ENCODE measurements at places on chromosomes 3 and 15.
A peak's percentile ranks its signal among the peaks of the same experiment; 100 is the strongest.

GRCh38 chr3:113231391-113231790 is 20.0 kb downstream of the BOC start:
- no peak for DNase-seq

DNA sequence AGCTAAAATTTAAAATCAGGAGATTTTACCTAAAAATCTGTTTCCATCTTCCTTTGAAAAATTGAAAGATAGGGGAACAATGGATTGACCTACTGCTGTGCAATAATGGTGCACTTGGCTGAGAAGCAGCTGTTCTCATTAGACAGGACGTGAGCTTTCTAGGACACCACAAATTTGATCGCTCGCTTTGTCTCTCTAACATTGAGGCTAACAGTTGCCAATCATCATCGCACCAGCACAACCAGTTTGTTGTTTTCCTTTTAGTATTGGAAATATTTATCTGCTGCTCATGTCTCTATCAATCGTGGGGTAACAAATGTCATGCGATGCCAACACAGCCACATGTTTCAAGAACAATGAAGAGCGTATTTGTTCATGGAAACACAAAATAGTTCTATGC is 228.8 kb upstream of the P2RY1 start:
- DNase-seq: no peak

- DNase-seq: no peak
Observed at GRCh38 chr3:169512991-169513390, 150.5 kb downstream of the MECOM start.

- DNase-seq: no peak
Observed at GRCh38 chr3:135368316-135368715, 573.3 kb downstream of the EPHB1 start.

GRCh38 chr15:37137221-37137620 is 36.9 kb upstream of the MEIS2 start:
- no peak for DNase-seq

DNA sequence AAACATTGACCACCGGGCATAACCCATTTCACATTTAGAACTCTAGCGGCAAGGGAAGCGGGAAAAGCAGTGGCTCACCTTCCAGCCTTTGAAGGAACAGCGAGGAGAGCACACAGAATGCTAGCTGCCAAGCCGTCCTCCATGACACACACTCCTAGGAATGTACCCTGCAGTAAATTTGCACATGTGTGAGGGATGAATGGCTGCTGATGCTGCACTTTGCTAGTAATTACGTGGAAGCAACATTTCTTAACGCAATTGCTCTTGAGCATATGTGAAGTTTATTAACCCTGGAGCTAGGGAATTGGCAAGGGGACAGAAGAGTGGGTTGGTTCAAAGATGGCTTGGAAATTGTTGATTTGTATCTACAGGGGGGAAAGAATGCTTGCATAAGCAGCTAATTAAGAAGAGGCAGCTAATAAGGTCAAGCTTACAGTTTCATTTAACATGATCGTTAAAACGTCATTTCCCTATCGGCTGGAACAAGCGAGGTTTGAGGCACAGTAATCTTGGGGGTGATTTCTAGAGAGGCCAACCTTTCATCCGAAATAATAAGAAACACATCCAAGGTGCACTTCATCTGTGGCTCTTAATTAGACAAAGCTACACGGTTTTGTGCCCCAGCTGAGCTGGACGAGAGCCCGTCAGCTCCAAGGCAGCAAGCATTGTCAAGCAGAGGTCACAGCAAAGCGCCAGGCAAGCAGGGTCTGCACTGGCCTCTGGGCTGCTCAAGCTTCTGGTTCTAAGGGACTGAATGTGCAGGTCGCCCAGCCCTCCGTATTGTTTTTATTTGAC is 123.4 kb downstream of the CHSY1 start:
- DNase-seq: no peak

DNA sequence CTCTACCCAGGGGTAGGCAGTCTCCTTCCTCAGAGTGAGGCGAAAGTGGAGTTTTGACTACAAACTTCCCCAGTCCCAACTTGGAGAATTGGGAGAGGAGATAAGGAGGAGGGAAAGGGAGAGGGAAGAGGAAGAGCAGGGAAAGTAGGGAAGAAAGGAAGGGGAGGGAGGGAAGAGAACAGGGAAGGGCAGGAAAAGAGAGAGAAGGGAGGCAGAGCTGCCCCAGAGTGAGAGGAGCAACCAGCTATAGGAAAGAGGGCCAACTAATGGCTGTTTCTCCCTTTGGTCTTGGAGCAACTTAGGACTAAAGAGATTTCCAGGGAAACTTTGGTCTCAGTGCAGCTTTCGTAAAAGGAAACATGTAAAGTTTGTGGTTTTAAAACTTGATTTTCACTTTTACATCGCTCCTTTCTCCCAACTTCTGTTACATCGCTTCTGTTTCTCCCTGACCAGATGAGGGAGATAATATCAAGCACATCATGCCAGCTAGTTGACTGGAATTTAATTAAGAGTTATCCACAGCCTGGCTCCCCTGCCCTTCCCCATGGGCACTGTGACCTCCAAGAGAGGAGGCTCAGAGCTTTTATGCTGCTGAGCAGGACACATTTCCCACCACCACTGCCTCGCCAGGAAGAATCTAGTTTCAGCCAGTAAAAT is 1.4 kb downstream of the CA12 start:
- DNase-seq: no peak

GRCh38 chr15:74489518-74490338 is 28.8 kb upstream of the UBL7 start:
- peak; percentile 90 for DNase-seq

DNA sequence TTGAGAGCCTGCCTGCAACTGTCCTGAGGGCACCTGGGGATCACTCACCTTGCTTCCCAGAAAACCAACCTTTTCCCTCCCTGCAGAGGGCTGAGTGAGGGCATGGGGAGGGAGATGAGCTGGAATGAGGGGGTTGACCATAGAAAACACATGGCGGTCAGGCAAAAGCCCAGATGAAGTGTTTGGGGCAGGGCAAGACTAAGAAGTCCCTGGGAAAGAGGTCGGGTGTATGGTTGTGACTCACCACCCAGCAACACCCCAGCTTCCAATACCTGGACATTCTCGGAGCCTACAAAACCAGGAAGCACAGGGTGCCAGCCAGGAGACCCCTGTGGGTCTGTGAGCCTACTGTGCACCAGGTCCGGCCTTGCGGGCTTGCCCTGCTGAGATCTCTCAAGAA is 95.3 kb upstream of the ATP2B2 start:
- DNase-seq: no peak

- DNase-seq: no peak
Observed at GRCh38 chr15:71511796-71512681, 298.3 kb upstream of the NR2E3 start.

DNA sequence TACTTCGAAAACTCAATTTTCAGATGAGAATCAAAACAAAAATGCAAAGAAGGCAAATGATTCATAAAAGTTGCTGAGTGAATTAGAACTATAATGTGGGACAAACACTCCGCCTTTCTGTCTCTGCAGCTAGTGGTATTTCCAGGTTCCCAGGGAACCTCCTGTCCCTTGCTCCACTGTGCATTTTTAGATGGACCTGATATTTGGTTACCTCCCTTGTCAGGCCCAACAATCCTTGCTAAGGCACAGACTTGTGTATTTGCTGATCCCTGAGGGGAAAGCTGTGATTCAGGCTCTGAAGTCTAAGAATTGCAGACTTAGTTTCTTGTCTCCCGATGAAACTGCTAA is 162.7 kb downstream of the LPP start:
- no peak for DNase-seq

GRCh38 chr15:59349680-59350420 is 22.8 kb downstream of the MYO1E start:
- DNase-seq: peak; percentile 52

DNA sequence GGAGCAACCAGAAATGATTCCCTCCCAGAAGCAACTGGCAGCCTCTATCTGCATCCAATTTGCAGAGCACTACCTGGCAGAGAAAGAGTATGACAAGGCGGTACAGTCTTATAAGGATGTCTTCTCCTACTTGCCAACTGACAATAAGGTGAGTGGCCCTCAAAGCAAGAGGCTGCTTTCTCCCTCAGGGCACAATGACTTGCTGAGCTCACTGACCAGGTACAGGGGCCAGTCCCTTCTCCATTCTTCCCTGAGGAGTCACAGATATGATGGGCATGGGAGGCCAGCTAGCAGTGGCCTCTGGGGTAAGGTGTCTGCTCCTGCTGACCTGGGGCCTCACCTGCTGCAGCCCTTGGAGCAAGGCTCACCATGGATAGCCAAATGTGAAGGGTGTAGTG is 20.3 kb downstream of the CSRNP1 start:
- DNase-seq: no peak

DNA sequence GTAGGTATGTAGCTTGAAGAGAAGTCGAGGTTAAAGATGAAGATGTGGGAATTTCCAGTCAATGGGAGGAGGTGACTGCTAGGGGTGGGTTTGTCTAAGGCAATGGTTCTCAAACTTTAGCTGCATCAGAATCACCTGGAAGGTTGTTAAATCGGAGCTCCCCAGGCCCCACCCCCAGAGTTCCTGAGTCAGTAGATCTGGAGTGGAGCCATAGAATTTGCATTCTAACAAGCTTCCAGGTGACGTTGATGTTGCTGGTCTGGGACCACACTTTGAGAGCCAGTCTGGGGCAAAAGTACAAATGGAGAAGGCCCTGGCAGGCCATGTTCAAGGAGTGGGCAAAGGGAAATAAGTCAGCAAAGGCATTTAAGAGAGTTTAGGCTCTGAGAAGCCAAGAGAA is 69.1 kb downstream of the CMTM8 start:
- DNase-seq: no peak

DNA sequence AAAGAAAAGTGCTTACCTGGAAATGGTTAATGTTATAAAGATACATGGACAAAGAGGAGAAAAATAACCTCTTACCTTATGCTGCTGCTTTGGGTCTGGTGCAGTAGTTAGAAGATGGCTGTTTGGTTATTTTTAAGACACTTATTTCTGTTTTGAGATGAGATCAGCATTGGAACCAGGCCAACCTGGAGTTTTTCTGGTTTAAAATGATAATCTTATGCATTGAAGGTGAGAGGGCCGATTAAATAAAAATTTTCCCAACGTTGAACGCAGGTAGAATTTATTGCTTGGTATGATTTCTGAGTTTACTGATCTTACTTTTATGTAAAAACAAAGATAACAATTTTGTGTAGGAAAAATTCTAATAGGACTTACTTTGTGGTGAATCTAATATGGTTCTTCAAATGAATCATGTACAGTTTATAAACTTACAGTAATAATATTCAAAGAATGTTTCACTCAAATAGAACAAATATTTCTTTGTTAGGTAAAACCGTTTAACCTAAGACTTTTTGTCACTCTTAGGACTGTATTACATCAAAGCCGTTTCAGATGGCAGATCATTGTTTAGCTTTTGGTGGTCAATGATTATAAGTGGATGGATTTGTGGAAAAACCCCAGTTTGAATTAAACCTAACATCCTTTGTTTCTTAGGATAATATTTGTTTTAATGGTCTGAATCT is 14.9 kb downstream of the UBE2E2 start:
- no peak for DNase-seq

GRCh38 chr3:101847328-101847727 is 2.0 kb upstream of the NFKBIZ start:
- no peak for DNase-seq

GRCh38 chr15:47434596-47434995 is 282.7 kb upstream of the SEMA6D start:
- no peak for DNase-seq

- no peak for DNase-seq
Observed at GRCh38 chr15:55740981-55741832, 1.7 kb downstream of the PRTG start.

All from activated CD8-positive, alpha-beta T cell treated with anti-CD3 and anti-CD28 coated beads for 36 hours (primary cell).